ENCODE measurements at places on chromosomes 2 and 18. TPM values are rescaled to one million over a fixed set of nuclear protein-coding genes. Genes with fewer than 3 reads are reported as not detected.

Gene MLPH
- 2.9 TPM for total RNA-seq

Gene KANSL3
- 53.5 TPM for total RNA-seq

Gene PTPN2
- total RNA-seq = 30.2 TPM

Gene REL
- 12.9 TPM for total RNA-seq

Gene BOLL
- total RNA-seq = not detected

Gene ANKRD30BL
- 20.0 TPM for total RNA-seq

Gene FBLN7
- total RNA-seq = 17.4 TPM

GRCh38 chr2:157932480-157933159 lies 56.5 kb upstream of the ACVR1 start:
- DNase-seq = no peak

GRCh38 chr2:105141099-105141614 lies 100.4 kb upstream of the GPR45 start:
- DNase-seq = no peak

DNA sequence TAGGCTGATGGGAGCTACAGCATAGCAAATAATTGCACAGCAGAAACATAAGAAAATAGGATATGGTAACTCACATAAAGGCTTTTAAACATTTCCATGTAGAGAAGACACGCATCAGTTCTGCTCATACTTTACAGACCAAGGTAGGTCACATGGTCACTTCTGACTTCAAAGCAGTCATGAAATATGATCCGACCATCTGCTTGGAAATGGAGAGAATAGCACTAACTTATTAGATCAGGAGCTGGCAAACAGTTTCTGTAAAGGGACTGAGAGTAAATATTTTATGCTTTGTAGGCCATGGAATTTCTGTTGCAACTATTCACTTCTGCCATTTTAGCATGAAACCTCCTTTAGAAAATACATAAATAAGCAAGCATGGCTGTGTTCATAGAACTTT lies 936.6 kb upstream of the FANCL start:
- no peak for DNase-seq

DNA sequence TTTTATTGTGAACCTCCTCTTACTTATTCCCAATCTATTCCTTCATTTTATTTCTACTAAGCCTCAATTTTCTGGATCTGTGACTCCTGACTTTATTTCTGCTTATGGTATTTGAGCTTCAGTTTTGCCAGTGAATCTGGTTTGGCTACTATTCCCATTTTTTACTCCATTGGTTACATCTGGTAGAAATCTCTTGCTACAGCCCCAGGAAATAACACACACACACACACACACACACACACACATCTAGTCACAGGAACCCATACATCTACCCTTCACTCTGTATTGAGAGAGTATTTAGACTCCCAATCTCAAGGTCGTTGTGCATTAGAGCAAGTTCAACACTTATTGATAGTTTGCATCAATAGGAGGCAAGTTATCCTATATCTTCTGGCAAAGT lies 37.0 kb upstream of the GALNT5 start:
- DNase-seq = no peak

- DNase-seq = no peak
Measured at GRCh38 chr2:102101849-102102635, 40.5 kb upstream of the IL1R1 start.

Measured in dorsolateral prefrontal cortex (tissue), 122 donors.